Activated naive CD8-positive, alpha-beta T cell treated with anti-CD3 and anti-CD28 coated beads for 36 hours (primary cell): ENCODE measurements at places on chromosomes 7 and 10.

- no peak for DNase-seq
These were observed 133.5 kb downstream of the NRBF2 start for GRCh38 chr10:63266391-63267316.

- DNase-seq: no peak
These were observed 1269.8 kb downstream of the XPNPEP1 start for GRCh38 chr10:108653531-108653930.

DNA sequence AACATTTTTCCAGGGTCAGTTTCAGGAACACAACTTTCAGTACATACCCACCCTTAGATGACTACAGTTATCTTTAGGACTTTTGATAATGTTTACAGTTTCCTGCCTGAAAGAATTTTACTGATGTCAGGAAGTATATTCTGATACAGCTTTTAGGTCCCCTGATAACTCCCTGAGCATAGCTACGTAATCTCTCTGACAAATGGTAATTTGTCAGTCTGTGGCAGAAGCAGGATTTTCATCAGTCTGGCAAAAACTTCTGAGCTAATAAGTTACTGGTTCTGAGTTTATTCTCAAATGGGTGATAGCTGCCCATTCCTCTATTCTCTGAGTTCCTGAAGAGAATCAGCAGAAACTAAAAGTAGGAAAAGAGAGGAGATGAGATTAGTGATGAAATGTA is 270.1 kb upstream of the MTPN start:
- DNase-seq: no peak

DNA sequence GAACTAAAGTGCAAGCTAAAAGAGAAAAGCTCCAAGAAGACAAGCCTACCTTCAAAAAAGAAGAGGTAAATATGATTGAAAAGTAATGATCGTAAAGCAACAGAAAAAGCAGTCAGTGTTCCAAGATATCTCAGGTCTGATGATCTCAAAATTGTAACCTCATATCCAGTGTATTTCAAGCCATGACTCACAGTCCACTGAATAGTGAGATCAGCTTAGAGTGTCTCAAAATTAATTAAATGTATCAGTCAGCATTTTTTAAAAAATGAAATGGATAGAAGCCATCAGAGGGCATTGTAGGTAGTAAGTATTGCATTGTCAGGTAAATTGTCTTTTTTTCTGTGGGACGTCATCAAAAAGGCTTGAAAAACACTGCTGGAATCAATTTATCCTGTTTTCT is 50.6 kb upstream of the AGBL3 start:
- DNase-seq: no peak

GRCh38 chr7:34757570-34758110 is 99.6 kb downstream of the NPSR1 start:
- no peak for DNase-seq

DNA sequence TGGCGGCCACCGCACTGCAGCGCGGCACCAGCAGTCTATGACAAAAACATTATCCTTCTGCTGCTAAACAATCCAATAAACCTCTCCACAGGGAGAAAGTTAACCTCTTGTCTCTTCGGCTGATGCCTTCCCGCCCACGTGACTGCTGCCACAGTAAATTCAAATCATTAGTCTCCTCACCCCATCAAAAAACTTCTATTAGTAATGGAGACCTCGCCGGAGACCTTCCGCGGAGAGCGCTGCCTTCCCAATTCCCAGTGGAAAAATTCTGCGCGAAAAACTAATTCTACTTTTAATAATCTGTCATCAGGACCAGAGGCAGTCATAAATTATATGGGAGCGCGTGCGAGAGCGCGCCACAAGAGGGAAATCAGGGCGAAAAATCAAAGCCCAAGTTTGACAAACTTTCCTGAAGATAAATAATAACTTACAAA is 90.0 kb upstream of the PAX2 start:
- DNase-seq: no peak

GRCh38 chr7:136692221-136692620 is 176.2 kb upstream of the CHRM2 start:
- no peak for DNase-seq

GRCh38 chr10:33145451-33146188 is 187.6 kb upstream of the ITGB1 start:
- no peak for DNase-seq
